Heart left ventricle (tissue), 16 donors: ENCODE measurements at places on chromosomes 2 and 18. TPM values are rescaled to one million over a fixed set of nuclear protein-coding genes. Genes with fewer than 3 reads are reported as not detected.

GRCh38 chr18:62749389-62749788 lies 34.0 kb downstream of the PHLPP1 start:
- H3K27me3 ChIP-seq = no peaks in the 10 kb centered on the region
- DNase-seq = no peak
- H3K4me3 ChIP-seq = no peak overlapping the region
- H3K36me3 ChIP-seq = no peaks in the 10 kb centered on the region

DNA sequence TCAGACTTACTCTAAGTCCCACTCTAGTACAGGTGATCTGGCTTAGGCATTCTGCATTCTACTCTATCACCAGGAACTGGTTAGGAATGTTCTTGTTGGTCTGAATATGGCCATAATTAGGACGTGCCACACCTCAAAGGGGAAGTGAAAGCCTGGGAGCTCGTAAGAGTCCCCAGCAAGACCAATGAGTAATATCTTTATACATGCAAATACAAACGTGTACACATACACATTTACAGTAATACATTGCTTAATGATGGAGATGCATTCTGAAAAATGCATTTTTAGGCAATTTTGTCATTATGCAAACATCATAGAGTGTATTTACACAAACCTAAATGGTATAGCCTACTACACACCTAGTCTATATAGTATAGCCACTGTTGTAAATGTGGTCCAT lies 19.5 kb upstream of the ERCC3 start:
- H3K36me3 ChIP-seq = peaks cover 33% of the 10 kb centered on the region
- no peaks in the 10 kb centered on the region for H3K4me1 ChIP-seq
- no peaks in the 10 kb centered on the region for H3K27me3 ChIP-seq
- no peak overlapping the region for H3K27ac ChIP-seq
- no peak for DNase-seq

GRCh38 chr2:233760043-233760442 lies at the start of gene UGT1A1:
UGT1A1 (plus strand) TSS chr2:233760270; CDS start chr2:233760288, 18 bp downstream.
- no peak within 1 kb of the TSS for H3K27ac ChIP-seq
- no peak within 1 kb of the TSS for H3K4me3 ChIP-seq
- no peaks in the 10 kb centered on the region for H3K36me3 ChIP-seq
- H3K27me3 ChIP-seq = no peaks in the 10 kb centered on the region
- no peak for DNase-seq

- H3K36me3 ChIP-seq = peaks cover 3% of the 10 kb centered on the region
- peaks cover 5% of the 10 kb centered on the region for H3K4me1 ChIP-seq
- no peak overlapping the region for H3K4me3 ChIP-seq
- no peaks in the 10 kb centered on the region for H3K27me3 ChIP-seq
Observed at GRCh38 chr2:159851941-159852340, 53.9 kb upstream of the CD302 start.

GRCh38 chr2:25960920-25961319 lies 21.4 kb downstream of the KIF3C start:
- peaks cover 15% of the 10 kb centered on the region for H3K4me1 ChIP-seq
- no peaks in the 10 kb centered on the region for H3K36me3 ChIP-seq
- no peak for DNase-seq

GRCh38 chr2:142598846-142599245 lies 278.6 kb upstream of the KYNU start:
- H3K4me3 ChIP-seq = no peak overlapping the region
- no peak for DNase-seq
- no peaks in the 10 kb centered on the region for H3K4me1 ChIP-seq
- H3K36me3 ChIP-seq = no peaks in the 10 kb centered on the region
- no peaks in the 10 kb centered on the region for H3K27me3 ChIP-seq
- no peak overlapping the region for H3K27ac ChIP-seq

DNA sequence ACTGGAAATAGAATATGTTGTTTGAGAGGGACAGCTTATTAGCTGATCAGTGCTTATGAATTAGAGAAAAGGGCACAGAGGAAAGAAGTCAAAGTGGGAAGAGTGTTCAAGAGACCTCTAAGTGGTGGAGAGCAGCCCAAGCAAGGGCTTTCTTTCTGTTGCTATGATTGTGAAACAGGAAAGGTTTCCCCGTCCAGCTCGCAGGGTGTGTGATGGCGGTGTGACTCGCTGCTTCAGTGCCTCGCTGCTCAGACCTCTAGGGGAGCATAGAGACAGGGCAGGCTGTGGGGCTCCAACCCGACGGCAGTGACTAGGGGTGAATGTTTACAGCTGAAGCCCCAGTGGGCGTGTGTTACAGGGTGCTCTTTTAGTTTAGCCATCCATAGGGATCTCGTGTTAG lies 166.5 kb upstream of the COPS8 start:
- DNase-seq = no peak
- H3K4me3 ChIP-seq = no peak overlapping the region
- H3K36me3 ChIP-seq = no peaks in the 10 kb centered on the region
- H3K27ac ChIP-seq = no peak overlapping the region
- peaks cover 3% of the 10 kb centered on the region for H3K4me1 ChIP-seq

- no peaks in the 10 kb centered on the region for H3K27me3 ChIP-seq
- H3K4me1 ChIP-seq = peaks cover 22% of the 10 kb centered on the region
- H3K27ac ChIP-seq = peak overlapping the region; percentile 82
- H3K4me3 ChIP-seq = peak overlapping the region; percentile 57
Observed at GRCh38 chr2:33133454-33133952, 186.8 kb downstream of the LTBP1 start.

DNA sequence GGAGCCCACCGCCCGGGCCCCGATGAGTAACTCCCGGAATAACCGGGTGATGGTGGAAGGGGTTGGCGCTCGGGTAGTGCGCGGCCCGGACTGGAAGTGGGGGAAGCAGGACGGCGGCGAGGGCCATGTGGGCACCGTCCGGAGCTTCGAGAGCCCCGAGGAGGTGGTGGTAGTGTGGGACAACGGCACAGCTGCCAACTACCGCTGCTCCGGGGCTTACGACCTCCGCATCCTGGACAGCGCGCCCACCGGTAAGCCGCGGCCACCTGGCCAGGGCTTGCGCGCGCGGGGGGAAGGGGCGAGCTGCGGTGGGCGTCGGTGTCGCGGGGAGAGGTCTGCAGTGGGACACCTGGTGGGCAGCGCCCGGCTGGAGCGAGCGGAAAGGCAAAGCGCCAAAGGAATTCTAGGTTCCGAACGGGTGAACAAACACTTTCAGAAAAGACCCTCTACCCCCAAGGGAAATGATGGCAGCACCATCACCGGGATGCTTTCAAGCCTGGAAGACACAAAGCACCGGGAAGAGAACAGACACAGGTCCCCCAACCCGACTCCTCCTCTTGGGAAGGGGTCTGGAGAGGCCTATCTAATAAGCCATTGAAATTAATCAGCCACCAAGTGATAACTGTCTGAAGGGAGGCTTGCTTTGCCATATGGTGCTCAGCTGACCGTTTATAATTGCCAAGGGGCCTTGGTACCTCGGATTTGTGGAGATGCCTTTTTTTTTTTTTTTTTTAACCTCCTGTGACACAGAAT lies 1.1 kb downstream of the MIB1 start:
- H3K4me3 ChIP-seq = peak overlapping the region; percentile 92
- no peaks in the 10 kb centered on the region for H3K27me3 ChIP-seq
- no peaks in the 10 kb centered on the region for H3K36me3 ChIP-seq
- no peak for DNase-seq
- peak overlapping the region; percentile 98 for H3K27ac ChIP-seq

DNA sequence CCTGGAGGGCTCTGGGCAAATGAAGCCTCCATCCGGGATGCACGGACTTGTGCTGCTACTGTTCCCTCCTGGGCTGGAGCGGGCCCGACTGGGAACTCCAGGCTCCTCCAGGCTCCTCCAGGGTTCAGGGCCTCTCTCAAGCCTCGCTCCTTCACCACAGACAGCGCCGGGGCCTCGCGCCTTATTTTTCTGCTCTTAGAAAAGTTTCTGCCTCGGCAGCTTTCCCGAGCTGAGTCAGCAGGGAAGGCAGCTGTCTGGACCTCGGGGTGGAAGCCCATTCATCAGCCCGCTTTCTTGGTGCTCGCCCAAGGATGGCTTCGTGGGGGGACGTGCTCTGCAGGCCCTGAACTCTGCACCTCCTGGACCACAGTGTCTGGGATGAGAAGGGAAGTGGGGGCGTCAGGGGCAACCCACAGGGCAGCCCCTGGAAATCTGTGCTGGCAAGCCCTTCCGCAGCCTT lies 12.9 kb upstream of the TEX51 start:
- peak overlapping the region; percentile 32 for H3K4me3 ChIP-seq
- no peaks in the 10 kb centered on the region for H3K36me3 ChIP-seq
- DNase-seq = no peak
- H3K4me1 ChIP-seq = no peaks in the 10 kb centered on the region

GRCh38 chr2:205836477-205837221 lies 154.3 kb downstream of the NRP2 start:
- H3K27me3 ChIP-seq = no peaks in the 10 kb centered on the region
- H3K27ac ChIP-seq = no peak overlapping the region
- no peak for DNase-seq
- H3K4me3 ChIP-seq = no peak overlapping the region
- no peaks in the 10 kb centered on the region for H3K36me3 ChIP-seq

- no peaks in the 10 kb centered on the region for H3K27me3 ChIP-seq
- DNase-seq = peak; percentile 73
- H3K27ac ChIP-seq = peak overlapping the region; percentile 19
- H3K4me1 ChIP-seq = peaks cover 5% of the 10 kb centered on the region
Observed at GRCh38 chr2:1605102-1606045, 138.9 kb downstream of the PXDN start.

ALPI gene
- not detected for total RNA-seq

EVX2 gene
- not detected for total RNA-seq

LHCGR gene
- 0.42 TPM for total RNA-seq

AQP12B gene
- not detected for total RNA-seq

HSPE1 gene
- 136 TPM for total RNA-seq

NAT8 gene
- not detected for total RNA-seq

CYS1 gene
- 4.4 TPM for total RNA-seq

INPP1 gene
- 11.3 TPM for total RNA-seq

TOGARAM2 gene
- total RNA-seq = 23.5 TPM

CRACDL gene
- total RNA-seq = 3.1 TPM

RPIA gene
- total RNA-seq = 15.3 TPM
